IPS-NIHi11 (cell line): ENCODE measurements at places on chromosomes 5 and 9.
A peak's percentile ranks its signal among the peaks of the same experiment; 100 is the strongest.

- peak; percentile 26 for DNase-seq
These were observed 3.7 kb downstream of the PLAC8L1 start for GRCh38 chr5:146101646-146102045.

- DNase-seq, result peak; percentile 78
These were observed 826 bp downstream of the PAIP1 start for GRCh38 chr5:43555895-43556606.

DNA sequence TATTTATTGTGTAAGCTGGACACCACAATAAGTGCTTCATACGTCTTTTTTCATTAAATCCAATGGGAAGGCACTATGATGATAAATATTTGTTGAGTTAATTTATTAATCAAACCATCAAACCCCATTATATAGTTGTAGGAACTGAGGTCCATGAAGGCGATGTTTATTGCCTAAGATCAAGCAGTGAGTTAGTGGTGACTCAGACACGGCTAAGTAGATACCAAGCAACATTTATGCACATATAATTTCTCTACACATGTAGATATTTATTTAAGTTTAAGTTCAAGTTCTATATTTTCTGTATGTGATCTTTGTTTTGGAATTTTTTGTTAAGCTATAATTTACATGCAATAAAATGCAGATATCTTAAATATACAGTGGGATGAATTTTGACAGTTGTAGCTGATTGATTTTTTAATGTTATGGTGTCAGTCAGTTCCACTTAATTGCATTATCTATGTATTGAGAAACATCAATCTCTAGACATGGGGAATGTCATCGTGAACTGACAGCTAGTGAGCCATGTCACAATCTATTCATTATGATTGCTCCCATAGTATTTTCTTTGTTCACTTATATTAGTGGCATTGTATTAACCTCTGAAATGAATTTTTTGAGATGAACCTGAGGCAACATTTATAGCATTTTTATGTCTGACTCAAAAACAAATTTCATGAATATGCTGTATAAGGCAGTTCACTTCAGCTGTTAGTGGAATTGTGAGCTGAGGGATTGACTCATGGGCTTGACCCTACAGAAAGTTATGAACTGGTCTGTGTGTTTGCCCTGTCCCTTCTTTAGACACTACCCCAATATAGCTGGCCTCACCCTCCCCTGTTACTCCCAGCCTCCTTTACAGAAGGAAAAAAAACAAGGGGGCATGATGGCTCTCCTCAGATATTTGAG, 11.9 kb upstream of the GARNL3 start:
- DNase-seq, result no peak

DNA sequence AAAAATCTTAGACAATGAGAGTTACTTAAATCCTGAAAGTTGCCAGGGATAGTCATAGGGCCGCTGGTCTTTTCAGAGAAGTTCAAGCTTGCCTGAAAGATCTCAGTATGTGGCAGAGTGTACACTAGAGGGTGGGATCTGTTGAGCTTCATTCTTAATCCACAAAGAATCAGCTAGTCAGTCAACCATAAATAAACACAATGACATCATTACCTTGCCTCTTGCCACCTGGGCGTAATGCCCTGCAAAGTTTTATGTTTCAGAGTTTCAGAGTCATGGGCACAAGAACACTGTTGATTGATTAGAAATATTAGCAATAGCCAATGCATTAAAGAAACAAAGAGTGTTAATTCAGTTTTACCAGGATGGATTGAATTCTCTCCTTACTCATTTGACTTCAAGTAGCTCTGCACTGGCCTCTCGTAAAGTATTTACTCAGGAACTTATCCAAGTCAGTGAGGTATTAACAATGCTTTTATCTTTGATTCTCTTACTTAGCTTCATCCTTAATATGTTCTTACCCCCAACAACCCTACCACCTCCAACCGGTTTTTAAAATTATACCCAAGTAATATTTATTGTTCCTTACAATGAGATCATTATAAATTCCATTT, 14.3 kb upstream of the ANXA1 start:
- DNase-seq, result peak; percentile 17

DNA sequence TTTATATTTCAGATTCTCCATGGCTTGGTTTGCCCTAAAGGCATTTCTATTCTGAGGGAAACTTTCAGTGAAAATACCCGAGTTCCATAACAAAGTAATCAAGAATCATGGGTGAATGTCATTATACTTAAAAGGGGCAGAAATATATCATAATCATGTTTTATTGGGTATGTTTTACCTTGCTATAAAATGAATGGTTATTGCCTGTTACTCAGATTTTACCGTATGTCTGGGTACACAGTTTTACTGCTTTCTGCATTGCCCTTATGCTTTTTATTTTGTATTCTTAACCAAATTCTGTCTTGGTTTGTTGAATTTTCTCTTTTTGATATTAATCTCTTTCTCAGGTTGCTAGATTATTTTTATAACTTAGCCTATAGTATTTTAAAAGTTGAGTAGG, 2.5 kb downstream of the GPR151 start:
- DNase-seq, result no peak

GRCh38 chr5:178421699-178422399, 168.3 kb downstream of the COL23A1 start:
- DNase-seq, result no peak

- no peak for DNase-seq
These were observed 9.9 kb downstream of the RAD50 start for GRCh38 chr5:132566657-132567056.

DNA sequence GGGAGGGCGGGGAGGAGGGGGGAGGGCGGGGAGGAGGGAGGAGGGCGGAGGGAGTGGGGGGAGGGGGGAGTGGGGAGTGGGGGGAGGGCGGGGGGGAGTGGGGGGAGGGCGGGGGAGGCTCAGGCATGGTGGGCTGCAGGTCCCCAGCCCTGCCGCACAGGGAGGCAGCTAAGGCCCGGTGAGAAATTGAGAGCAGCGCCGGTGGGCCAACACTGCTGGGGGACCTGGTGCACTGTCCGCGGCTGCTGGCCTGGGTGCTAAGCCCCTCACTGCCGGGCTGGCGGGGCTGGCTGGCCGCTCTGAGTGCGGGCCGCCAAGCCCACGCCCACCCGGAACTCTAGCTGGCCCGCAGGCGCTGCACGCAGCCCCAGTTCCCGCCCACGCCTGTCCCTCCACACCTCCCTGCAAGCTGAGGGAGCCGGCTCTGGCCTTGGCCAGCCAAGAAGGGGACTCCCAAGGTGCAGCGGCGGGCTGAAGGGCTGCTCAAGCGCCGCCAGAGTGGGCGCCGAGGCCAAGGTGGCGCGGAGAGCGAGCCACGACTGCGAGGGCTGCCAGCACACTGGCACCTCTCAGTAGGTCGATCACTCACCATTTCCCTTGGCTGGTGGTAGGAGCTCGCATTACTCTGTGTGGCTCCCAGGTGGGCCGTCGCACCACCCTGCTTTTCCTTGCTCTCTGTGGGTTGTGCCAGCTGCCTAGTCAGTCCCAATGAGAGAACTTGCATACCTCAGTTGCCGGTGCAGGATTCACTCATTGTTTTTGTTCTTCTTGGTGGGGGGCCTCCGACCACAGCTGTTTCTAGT, 160.2 kb downstream of the CNTLN start:
- no peak for DNase-seq

GRCh38 chr9:120859361-120859760, 16.6 kb upstream of the PSMD5 start:
- no peak for DNase-seq

DNA sequence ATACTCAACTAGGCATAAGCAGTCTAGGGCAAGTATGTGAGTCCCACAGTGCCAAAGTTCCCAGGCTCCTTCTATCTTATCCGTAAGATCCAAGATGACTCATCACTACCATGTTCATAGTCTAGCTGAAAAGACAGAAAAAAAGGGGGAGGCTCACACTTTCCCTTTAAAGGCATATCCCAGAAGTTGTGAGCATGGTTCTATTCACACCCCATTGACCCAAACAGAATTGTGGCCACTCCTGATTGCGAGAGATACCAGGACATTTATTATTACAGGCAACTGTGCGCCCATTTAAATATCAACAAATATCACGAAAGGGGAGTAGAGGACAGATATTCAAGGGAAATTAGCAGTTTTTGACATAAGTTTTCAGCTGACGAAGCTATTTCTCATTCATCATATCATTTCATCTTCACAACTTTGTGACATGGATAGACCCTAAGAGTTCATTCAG, 8.1 kb upstream of the PFDN1 start:
- no peak for DNase-seq

DNA sequence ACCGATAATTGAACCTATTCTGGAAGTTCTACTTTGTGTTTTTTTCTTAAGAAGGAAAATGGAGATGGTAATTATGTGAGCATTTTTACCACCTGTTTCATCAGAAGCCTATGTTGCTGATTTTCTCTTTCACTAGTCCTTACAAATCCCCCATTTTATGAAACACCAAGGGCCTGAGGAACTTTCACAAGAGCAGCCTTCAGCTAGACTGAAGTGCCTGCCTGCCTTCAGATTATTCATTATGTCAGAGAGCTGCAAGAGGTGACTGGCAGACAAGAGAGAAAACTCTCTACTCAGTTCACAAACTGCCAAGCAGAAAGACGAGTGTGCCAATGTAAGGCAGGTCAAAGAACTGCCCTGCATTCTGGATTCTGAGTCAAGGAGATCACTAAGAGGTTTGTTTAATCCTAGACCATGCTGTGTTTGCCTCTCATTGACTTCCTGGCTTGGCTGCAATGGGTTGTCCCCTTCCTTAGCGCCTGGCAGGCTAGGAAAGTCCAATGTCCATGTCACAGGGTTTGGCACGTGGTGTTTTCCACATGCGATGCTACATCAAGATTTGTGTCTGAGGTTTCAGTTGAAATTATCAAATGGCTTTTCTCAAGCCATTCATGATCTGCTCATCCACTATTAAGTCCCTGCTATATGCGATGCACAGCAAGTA, 143.3 kb downstream of the CDC42SE2 start:
- no peak for DNase-seq

- DNase-seq, result no peak
These were observed 18.3 kb upstream of the RNU6ATAC start for GRCh38 chr9:134182554-134183085.

DNA sequence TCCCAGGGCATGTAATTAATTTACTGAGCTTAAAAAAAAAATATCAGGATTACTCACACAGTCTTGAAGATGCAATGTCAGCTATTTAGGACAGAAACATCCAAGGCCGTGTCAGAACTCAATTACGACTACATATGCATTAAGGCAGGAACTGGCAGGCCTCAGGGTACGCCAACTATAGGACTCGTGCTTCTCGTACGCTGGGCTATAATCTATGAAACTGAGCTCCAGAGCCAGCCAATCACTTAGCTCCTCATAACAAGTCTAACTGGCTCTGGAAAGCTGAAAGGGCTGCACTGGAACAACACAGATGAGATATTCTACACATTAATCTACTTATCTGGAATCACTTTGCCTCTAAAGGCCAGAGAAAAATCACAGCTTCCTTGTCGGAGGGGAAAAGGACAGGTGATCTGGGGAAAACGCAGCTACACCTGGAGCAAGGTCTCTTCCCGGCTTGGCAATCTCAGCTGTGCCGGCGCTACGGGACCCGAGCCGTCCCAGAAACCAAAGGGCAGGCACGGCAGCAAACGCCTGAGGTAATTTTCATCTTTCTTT, 212.0 kb downstream of the DEPDC1B start:
- no peak for DNase-seq

GRCh38 chr5:80031109-80031508, 4.0 kb upstream of the THBS4 start:
- no peak for DNase-seq

DNA sequence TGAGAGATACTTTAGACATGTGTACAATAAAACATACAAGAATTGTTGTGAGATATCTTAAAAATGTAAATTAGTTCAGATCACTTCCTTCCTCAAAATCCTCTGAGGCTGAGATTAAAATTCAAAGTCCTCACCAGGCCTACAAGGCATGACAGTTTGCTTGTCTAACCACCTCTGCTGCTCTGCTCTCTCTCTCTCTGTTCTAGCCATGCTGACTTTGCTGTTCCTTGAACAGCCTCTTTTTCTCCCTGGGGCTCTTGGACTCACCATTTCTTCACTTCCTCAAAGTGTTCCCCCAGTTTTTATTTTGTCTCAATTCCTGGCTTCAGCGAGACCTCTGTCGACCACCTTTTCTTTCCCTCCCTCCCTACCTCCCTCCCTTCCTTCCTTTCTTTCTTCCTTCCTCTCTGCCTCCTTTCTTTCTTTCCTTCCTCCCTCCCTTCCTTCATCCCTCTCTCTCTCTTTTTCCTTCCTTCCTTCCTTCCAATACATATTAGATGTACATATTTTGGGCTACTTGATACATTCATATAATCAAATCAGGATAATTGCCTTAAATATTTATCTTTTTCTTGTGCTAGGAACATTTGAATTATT, 27.0 kb downstream of the CATSPER3 start:
- DNase-seq, result peak; percentile 6

- DNase-seq, result no peak
These were observed 16.2 kb upstream of the IL3 start for GRCh38 chr5:132044207-132044606.

GRCh38 chr5:118253225-118254061, 734.9 kb downstream of the DTWD2 start:
- DNase-seq, result no peak

DNA sequence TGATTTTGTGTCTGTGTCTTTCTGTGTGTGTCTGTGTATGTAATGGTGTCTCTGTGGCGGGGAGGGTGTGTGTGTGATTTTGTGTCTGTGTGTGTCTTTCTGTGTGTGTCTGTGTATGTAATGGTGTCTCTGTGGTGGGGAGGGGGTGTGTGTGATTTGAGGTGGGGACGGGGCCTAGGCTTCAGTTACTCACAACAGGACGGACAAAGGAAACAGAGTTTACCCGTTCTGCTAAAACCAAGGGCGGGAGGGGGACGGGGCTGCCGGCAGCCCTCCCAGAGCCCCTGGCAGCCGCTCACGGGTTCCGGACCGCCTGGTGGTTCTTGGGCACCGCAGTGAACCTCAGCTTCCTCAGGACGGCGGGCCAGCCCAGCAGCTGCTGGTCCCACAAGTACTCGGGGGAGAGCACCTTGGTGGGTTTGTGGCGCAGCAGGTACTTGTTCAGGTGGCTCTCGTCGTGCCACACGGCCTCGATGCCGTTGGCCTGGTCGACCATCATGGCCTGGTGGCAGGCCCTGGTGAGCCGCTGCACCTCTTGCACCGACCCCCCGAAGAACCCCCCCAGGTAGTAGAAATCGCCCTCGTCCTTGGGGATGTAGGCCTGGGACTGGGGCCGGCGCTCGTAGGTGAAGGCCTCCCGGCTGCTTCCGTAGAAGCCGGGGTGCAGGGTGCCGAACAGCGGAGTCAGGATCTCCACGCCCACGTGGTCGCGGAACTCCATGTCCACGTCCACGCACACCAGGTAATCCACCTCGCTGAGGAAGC, 19.4 kb downstream of the ABO start:
- DNase-seq, result no peak
